ENCODE measurements at places on chromosomes 2 and 18.

DNA sequence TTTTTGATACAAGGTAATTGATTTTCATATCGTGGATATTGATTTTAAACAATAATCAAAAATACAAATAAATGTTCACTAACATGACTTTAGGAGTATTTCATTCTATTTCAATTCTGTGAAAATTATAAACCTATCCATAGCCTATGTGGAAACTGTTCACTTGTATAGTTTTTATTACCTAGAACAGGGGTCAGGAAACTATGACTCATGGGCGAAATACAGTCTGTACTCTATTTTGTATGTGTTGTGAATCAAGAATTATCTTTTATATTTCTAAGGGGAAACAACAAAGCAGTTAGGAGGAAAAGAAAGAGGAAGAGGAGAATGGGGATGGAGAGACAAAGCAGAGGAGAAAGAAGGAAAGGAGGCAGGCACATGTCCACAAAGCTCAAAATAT is 181.7 kb upstream of the VRK2 start:
- no peak for DNase-seq

DNA sequence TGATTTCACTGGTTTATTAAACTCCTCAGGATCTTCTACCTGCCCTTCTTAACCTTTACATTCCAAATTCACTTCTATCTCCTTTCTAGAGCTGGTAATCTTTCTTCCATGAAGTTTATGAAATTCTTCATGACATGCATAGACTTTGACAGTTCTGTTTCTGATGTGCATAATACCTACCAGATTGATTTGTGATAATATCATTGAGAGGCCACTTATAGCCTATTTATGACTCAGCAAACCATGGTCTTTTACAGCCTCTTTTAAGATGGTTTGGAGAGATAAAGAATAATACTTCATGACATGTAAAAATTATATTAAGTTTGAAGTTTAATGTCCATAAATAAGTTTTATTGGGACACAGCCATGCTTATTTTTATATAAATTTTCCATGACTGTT is 14.0 kb downstream of the SCN2A start:
- DNase-seq: no peak

DNA sequence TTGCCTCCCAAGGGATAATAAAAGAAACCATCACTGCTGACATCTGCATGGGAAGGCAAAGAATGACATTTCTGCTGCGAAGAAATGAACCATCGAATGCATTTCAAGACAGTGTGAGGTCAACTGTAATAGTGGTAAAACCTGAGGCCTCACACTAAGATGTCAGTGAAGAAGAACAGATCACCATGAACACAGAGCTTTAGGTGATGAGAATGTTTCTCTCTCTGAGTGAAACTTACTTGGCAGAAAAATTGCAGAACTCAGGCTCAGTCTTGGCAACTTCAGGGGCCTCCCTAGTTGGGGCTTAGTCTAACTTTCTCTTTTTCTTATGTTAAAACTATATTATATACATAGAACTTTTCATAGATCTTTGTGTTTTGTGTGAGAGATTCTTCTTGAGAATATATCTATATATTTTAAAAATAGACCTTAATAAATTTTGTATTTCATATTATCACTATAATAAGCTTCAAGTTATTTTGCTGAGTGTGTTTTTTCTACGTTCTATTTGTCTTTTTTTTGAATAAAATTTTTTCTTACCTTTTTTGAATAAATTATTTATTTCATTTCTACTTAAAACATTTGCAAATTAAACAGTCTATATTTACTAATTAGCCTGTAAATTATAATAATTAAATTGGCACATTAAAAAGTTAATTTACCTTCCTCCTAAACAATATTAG is 427.5 kb upstream of the TRIB2 start:
- no peak for DNase-seq

- no peak for DNase-seq
Observed at GRCh38 chr2:31469648-31470047, 55.1 kb upstream of the XDH start.
